ENCODE measurements at places on chromosomes 7 and 10.

GRCh38 chr10:3693698-3694080 is 91.3 kb downstream of the KLF6 start:
- H3K4me1 ChIP-seq = peaks cover 3% of the 10 kb centered on the region
- H3K4me3 ChIP-seq = no peak overlapping the region
- H3K36me3 ChIP-seq = no peaks in the 10 kb centered on the region
- H3K27me3 ChIP-seq = no peaks in the 10 kb centered on the region

GRCh38 chr7:191981-192649 is at the start of gene FAM20C:
Gene FAM20C (plus strand): TSS chr7:192571. CDS start chr7:193200, 629 bp downstream.
- peak within 1 kb of the TSS; percentile 90 for H3K4me3 ChIP-seq
- H3K27ac ChIP-seq = no peak within 1 kb of the TSS
- H3K4me1 ChIP-seq = peaks cover 15% of the 10 kb centered on the region
- peaks cover 6% of the 10 kb centered on the region for H3K36me3 ChIP-seq

DNA sequence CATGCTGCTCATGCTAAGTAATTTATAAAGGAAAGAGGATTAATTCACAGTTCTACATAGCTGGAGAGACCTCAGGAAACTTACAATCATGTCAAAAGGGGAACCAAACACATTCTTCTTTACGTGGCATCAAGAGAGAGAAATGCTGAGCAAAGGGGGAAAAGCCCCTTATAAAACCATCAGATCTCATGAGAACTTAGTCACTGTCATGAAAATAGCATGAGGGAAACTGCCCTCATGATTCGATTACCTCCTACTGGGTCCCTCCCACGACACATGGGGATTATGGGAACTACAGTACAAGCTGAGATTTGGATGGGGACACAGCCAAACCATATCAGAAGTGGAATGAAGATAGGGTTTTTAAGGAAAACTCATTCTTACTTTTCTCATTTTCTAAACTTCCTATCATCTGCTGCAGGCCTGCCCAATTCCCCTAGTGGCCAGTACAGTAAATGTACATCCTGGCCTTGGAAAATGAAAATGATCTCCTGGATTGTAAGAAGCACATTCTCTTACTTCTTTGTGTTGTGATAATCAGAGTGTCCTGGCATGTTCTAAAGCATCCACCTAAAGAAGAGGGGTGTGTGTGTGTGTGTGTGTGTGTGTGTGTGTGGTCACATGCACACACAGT is 421.5 kb downstream of the LRMDA start:
- H3K27ac ChIP-seq = no peak overlapping the region
- H3K27me3 ChIP-seq = no peaks in the 10 kb centered on the region
- H3K4me1 ChIP-seq = no peaks in the 10 kb centered on the region
- no peak for DNase-seq
- H3K4me3 ChIP-seq = no peak overlapping the region
- no peaks in the 10 kb centered on the region for H3K36me3 ChIP-seq

DNA sequence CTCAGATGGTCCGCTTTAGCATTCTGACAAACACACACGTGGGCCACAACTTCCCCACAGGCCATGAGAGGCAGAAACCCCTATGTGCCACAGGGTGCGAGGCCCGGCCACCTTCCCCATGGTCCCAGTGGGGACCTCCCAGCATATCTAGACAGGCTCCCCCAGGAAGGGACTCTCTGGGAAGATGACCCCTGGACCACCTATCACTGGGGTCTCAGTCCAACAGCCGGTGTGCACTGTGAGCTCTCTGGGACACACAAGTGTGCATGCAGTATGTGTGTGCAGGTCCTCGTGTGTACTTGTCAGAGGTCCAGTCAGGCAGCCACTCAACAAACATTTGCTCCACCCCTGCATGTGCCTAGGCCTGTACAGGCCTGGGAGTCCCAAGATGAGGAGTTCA is 18.7 kb downstream of the GRID1 start:
- no peaks in the 10 kb centered on the region for H3K27me3 ChIP-seq
- no peaks in the 10 kb centered on the region for H3K36me3 ChIP-seq
- H3K27ac ChIP-seq = no peak overlapping the region

DNA sequence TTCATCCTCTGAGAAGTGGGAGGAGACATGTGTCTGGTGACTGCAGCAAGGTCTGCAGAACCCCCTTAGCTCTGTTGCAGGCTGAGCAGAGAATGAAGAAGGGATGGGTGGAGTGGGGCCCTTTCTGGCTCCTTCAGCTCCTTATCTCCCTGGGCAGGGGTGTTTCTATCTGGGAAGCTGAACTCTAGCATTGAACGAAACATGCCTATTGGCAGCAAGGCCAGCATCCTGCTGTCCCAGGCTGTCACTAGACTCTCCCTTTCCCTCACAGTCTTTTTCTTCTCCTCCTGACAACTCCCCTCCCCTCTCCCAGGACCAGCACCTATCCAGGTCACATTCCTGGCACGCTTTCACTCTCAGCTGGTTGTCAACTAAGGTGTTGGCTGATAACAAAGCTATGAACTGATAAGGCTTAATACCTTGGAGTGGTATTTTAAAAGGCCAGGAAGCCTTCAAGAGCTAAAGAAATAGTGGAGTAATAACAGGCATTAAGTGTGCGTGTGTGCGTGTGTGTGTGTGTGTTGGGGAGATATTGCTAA is 128.8 kb upstream of the FZD8 start:
- H3K27me3 ChIP-seq = no peaks in the 10 kb centered on the region
- peaks cover 9% of the 10 kb centered on the region for H3K4me1 ChIP-seq
- no peak overlapping the region for H3K27ac ChIP-seq
- no peak for DNase-seq
- peaks cover 1% of the 10 kb centered on the region for H3K36me3 ChIP-seq

GRCh38 chr10:33293076-33293475 is 41.4 kb downstream of the NRP1 start:
- no peaks in the 10 kb centered on the region for H3K36me3 ChIP-seq
- DNase-seq = no peak
- H3K27ac ChIP-seq = no peak overlapping the region
- H3K4me3 ChIP-seq = no peak overlapping the region
- H3K27me3 ChIP-seq = no peaks in the 10 kb centered on the region
- peaks cover 16% of the 10 kb centered on the region for H3K4me1 ChIP-seq

- H3K36me3 ChIP-seq = no peaks in the 10 kb centered on the region
- no peak for DNase-seq
- H3K4me3 ChIP-seq = no peak overlapping the region
- H3K4me1 ChIP-seq = peaks cover 37% of the 10 kb centered on the region
These were observed 41.4 kb downstream of the PKD1L1 start for GRCh38 chr7:47906883-47907282.

DNA sequence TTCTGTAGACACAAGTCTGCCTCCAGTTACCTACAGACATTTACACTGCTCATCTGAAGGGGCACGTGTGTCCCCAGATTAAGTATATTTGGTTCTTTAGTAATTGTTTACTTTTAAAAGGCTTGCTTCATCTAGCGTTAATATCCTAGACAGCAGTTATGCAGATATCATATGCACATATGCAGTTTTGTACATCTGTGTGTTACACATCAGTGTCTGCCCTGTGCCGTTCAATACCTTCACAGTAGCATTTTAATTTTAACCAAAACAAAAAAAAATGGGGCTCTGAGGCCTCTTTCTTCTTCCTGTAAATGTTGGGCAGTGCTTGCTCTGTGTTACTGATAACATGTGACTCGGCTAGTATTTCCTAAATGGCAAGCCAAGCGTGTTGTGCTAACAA is 331.4 kb upstream of the MGMT start:
- H3K4me1 ChIP-seq = no peaks in the 10 kb centered on the region
- H3K4me3 ChIP-seq = no peak overlapping the region
- DNase-seq = no peak
- no peaks in the 10 kb centered on the region for H3K27me3 ChIP-seq
- H3K27ac ChIP-seq = no peak overlapping the region

- no peak overlapping the region for H3K4me3 ChIP-seq
- H3K27me3 ChIP-seq = no peaks in the 10 kb centered on the region
- H3K36me3 ChIP-seq = no peaks in the 10 kb centered on the region
These were observed 34.3 kb downstream of the INPP5A start for GRCh38 chr10:132571650-132572544.

GRCh38 chr7:129828989-129829736 is 123.6 kb downstream of the UBE2H start:
- H3K4me3 ChIP-seq = no peak overlapping the region
- no peak for DNase-seq
- H3K27ac ChIP-seq = no peak overlapping the region
- peaks cover 23% of the 10 kb centered on the region for H3K4me1 ChIP-seq
- H3K27me3 ChIP-seq = no peaks in the 10 kb centered on the region

DNA sequence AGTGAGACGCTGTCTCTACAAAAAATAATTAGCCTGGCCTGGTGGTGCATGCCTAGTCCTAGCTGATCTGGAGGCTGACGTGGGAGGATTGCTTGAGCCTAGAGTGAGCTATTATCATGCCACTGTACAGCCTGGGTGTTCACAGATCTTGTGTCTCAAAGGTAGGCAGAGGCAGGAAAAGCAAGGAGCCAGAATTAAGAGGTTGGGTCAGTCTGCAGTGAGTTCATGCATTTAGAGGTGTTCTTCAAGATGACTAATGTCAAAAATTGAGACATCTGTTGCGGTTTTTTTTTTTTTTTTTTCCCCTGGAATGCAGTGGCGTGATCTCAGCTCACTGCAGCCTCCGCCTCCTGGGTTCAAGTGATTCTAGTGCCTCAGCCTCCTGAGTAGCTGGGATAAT is 5.4 kb downstream of the PPIA start:
- no peak overlapping the region for H3K4me3 ChIP-seq
- H3K4me1 ChIP-seq = peaks cover 6% of the 10 kb centered on the region
- DNase-seq = no peak
- no peaks in the 10 kb centered on the region for H3K27me3 ChIP-seq
- no peak overlapping the region for H3K27ac ChIP-seq
- H3K36me3 ChIP-seq = peaks cover 74% of the 10 kb centered on the region

DNA sequence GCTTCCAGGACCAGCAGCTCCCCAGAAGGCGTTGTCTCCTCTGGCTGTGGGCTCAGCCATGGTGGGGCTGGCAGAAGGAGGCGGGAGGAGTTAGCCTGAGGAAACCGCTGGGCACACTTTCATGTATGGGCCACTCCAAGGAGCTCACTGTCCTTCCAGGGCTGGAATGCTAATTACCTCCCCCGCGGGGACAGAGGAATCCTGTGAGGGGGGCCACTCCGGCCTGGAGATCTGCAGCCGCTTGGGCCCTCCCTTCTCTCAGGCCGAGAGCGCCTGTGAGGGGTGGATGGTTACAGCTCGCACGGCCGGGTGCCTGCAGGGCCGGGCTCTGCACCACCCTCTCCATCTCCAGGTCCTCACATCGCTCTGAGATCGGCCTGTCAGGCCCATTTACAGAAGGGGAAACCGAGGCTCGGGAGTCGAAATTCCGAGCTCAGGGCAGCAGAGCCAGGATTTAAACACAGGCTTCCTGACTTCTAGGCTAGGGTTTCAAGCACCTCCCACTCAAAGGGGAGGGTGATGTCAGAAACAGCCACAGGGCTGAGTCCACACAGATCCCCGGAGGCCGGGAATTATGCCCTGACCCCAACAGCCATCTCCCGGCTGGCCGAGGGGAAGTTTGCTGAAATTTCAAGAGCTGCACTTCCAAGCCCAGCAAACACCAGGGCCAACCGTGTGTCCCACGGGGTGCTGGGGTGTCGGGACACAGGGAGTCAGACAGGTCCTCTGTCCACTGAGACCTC is 59.1 kb downstream of the PDGFA start:
- H3K36me3 ChIP-seq = no peaks in the 10 kb centered on the region
- H3K27ac ChIP-seq = peak overlapping the region; percentile 39
- DNase-seq = no peak
- no peak overlapping the region for H3K4me3 ChIP-seq
- H3K27me3 ChIP-seq = no peaks in the 10 kb centered on the region

DNA sequence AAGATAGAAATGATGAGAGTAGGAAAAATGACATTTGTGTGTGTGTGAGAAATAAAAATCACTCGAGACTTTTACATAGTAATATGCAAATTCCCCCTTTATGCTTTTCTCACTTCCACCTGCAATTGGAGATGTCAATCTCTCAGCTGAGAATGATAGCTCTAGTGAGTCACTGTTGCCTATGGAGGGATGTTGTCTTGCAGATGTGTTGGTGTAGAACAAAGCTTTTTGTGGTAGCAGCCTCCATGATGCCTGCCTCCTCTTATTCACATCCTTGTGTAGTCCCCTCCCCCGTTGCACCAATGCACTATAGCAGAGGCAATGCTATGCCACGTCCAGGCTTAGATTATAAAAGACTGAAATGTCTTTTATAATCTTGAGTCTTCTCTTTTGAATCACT is 33.8 kb downstream of the SPAG6 start:
- H3K4me1 ChIP-seq = peaks cover 11% of the 10 kb centered on the region
- no peaks in the 10 kb centered on the region for H3K27me3 ChIP-seq
- H3K36me3 ChIP-seq = no peaks in the 10 kb centered on the region
- H3K4me3 ChIP-seq = no peak overlapping the region
- H3K27ac ChIP-seq = no peak overlapping the region

DNA sequence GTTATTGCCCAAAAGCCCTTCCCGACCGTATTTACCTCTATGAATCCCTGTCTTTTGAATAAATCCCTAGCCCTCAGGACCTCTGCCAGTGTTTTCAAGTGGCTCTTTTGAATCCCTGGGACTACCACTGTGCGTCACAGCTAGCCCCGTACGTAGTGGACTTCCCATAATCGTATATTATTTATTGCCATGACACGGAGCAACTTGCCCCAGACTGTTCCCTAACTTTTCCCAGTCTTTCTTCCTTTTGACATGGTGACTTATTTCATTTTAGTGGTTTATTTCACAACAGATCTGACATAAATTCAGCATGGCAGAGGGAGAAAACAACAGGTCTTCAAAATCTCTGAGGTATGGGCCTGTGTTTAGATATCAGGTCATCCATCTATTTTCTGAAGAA is 318.6 kb upstream of the KLF6 start:
- H3K4me1 ChIP-seq = no peaks in the 10 kb centered on the region
- no peak for DNase-seq
- no peak overlapping the region for H3K27ac ChIP-seq
- H3K27me3 ChIP-seq = no peaks in the 10 kb centered on the region

DNA sequence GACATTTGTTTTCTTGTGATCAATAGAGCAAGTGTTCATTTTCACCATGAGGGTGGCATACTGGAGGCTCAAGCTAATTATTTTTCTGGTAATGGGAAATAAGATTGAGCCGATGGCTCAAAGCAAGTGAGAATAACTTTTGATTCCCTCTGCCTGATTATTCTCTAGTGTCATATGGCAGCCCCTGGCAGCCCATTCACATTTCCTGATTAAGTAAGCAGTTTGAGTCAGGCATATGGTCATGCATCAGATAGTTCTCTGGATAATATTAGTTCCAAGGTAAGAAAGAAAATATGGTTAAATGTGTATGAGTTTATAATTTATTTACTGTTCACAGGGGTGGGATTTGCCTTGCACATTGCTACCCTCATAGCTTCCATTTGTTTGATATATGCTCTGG is 109.2 kb downstream of the DYNC1I1 start:
- H3K27me3 ChIP-seq = no peaks in the 10 kb centered on the region
- no peaks in the 10 kb centered on the region for H3K36me3 ChIP-seq
- DNase-seq = no peak
- H3K4me3 ChIP-seq = no peak overlapping the region
- H3K27ac ChIP-seq = no peak overlapping the region
